ENCODE measurements at places on chromosomes 5 and 9.
A peak's percentile ranks its signal among the peaks of the same experiment; 100 is the strongest.

DNA sequence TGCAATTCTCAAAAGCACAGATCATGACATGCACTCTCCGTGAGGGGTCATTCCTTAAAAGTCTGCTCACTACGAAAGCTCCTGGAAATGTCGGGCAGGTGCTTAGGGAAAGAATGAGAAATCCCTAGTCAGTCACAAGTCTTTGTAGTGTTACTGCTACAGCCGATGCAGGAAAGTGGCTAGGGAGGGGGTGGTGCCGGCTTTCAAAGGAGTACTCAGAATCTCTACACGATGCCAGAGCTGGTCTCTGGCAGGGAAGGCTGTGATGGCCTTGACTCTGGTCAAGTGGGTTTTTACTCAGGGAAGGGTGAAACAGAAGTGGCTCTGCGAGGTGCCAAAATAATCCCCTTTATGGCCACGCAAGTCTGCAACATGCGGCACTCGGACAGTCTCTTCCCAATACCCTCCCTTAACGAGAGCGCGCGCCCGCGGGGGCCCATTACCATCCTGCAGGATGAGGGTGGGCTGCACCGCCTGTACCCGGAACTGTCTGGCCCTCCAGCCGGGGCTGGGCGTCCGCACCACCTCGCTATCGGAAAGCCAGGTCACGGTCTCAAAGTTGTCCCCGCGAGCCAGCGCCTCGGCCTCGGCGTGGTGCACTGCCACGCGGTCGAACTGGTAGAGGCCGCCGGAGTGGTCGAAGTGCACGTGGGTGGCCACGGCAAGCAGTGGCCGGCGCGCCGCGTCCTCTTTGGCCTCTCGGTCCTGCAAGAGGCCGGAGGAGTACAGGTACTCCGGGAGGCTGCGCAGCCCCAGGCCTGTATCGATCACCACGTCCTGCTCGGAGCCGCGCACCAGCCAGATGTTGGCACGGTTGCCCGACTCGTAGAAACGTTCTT, 956 bp downstream of the MBLAC2 start:
- peak; percentile 27 for DNase-seq

DNA sequence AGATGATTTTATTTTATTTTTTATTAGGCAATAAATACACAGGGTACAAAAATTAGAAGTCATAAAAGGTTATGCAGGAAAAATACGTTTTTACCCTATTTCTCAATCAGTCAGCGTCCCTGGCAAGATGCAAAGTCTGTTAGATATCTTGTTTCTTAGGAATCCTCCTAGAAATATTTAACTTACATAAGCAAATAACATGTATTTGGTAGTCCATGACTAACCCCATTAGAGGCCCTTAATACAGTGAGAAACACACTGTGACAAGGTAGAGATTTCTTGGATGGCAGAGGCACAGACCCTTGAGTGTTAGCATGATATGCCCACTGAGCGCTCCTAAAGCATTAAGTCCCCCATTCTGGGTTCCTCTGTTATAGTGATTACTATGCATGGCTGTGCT, 121.2 kb upstream of the ADAMTSL1 start:
- DNase-seq = no peak

- DNase-seq = no peak
These were observed 46.3 kb downstream of the NACC2 start for GRCh38 chr9:136048560-136049411.

GRCh38 chr5:131430794-131431193, 166.9 kb downstream of the CDC42SE2 start:
- DNase-seq = no peak

- no peak for DNase-seq
These were observed 632.4 kb upstream of the TYRP1 start for GRCh38 chr9:12060811-12061210.

DNA sequence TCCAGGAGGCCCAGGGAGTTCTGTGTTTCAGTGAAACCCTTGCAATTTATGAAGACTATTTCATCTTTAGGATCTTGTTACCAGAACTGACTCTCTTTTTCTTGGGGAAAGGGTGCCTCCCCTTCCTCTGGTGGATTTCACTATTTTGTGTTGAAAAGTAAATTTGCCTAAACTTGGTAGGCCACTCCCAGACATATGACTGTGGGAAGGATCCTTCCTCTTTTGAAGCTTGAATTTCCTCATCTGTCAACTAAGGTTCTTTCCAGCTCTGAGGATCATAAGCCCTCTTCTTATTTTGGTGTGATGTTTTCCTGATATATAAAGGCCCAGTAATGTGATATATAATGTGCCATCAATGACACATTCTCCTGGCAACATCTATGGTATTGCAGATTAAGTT, 59.1 kb upstream of the ZFAND5 start:
- no peak for DNase-seq

GRCh38 chr9:78028926-78029325, 2.7 kb downstream of the GNAQ start:
- no peak for DNase-seq

- no peak for DNase-seq
These were observed 1371.0 kb upstream of the DMAC1 start for GRCh38 chr9:9170439-9171134.

DNA sequence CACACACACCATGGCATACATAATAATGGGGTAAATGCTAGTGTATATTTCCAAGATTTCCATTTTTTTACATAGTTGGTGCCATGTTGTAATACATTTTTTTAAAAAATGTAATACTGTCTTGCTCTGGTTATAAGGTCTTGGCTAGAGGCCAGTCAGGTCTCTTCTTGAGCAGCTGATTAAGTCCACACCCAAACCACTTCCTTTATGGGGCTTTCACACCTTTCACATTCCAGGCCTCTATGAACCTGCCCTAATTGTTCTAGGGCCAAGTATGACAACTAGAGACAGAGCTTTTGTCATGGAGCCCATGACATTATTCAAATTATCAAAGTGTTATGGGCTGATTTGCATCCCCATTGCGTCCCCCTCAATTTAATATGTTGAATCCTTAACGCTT, 495.6 kb upstream of the CTNND2 start:
- DNase-seq = no peak

- DNase-seq = peak; percentile 65
These were observed 70.7 kb upstream of the RNF38 start for GRCh38 chr9:36470643-36471290.

DNA sequence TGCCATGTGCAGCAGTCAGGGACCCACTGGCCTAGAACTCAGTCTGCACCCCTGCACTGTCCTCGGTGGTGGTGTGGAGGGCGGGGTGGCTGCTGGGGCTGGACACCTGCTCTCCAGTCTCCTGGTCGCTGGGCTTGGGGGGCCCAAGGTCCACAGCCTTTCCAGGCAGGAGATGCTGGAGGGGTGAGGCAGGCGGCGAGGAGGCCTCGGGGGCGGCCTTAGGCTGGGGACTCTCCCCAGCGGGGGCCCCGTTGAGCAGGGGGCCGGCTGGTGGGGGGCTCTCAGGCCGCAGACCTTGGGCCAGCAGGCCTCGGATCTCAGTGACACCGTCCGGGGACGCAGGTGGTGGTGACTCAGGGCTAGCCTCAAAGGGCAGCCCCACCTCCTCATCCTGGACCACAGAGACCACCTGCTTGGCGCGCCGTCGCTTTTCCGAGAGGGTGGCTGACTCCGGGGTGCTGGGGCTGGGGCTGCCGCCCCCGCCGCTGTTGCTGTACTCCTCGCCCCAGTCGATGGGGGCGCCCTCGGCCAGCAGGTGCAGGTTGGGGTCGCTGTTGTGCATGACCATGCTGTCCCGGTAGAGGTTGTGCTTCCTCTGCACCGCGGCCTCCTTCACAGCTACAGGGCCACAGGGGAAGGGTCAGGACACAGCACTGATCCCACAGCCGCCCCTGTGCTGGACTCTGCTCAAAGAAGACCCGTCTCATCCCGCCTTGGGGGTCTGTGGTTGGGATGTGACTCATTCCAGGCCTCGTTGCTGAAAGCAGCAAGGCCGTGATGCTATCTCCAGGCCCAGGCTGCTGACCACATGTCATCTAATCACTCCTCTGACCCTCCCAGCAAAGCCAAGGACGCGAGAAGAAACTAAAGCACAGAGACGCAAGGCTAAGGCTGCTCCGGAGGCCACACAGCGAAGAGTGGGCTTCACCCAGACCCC, 55.8 kb downstream of the LRSAM1 start:
- no peak for DNase-seq

GRCh38 chr5:25568989-25569625, 924.3 kb upstream of the CDH10 start:
- peak; percentile 2 for DNase-seq

- no peak for DNase-seq
These were observed 27.8 kb upstream of the CSF1R start for GRCh38 chr5:150114102-150114641.

DNA sequence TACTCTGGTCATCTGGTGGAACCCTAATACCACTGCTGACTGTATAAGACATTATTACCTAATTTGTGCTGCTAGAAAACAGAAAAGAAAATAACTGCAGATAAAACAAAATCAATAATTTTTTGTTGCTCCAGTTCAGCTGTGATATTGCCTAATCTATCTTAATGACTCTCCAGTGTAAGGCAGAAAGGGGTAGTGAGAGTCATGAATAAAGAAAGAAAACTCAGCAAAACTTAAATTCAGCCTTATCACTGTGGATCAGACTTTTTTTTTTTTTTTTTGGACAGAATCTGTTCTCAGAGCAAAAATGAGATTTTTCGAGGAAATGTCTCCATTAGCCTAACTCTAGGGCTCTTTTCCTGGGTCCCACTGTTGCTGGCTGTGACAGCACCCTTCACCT, 1.1 kb upstream of the DOCK2 start:
- no peak for DNase-seq

DNA sequence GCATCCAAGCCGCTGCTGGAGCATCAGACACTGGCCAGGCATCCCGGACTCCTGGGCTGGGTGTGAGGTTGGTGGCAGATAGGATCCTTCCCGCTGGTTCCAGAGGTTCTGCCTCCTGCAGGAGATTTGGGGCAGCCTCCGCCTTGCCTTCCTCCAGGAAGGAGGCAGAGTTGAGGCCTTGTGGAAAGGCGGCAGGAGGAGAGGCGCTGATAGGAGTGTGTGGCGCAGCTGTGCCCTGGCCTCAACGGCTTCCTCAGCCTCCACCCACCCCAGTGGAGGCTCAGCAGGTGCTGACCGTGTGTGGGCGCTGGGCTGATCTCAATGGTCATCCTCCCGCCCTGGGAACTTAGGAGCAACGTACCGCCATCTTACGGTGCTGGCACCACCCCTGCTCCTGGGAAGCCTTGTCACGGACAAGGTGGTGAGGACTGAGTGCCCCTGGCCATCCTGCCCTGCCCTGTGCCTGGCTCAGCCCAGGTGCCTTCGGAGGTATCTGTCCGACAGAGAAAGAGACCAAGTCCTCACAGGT, 10.2 kb downstream of the NCS1 start:
- DNase-seq = no peak

DNA sequence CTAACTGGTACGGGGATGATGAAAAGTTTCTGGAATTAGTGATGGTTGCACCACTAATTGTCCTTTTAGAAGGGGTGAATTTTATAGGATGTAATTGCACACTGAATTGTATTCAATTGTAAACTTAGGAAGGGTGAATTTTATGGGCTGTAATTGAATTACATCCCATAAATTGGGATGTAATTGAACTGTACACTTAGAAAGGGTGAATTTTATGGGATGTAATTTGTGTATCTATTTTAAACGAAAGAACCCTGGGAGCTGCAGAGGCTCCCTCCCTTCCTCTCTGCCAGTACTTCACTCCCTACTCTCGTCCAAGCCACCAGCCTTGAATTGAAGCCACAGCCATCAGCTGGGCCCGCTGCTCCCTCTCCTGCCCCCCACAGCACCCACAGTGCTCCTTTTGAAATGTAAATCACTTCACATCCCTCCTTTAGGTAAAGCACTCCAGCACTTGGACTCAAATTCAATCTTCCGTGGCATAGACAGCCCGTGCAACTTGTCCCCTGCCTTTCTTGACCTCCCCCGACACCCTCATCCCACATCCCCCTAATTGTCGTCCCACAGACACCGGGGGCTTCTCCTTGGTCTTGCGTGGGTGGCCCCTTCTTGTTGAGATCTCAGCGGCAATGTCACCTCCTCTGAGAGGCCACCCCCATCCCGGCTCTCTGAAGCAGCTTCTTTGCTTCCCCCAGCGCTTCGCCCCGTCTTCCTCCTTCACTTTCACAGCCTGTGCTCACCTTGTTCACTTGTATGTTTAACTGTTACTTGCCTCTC, 84.2 kb upstream of the HRH2 start:
- DNase-seq = no peak
